K562 (cell line): ENCODE measurements at places on chromosomes 6 and 20. TPM values are rescaled to one million over a fixed set of nuclear protein-coding genes. Genes with fewer than 3 reads are reported as not detected.
A peak's percentile ranks its signal among the peaks of the same experiment; 100 is the strongest.

TNF gene
- 0.36 and 0.40 TPM in 2 replicates for total RNA-seq

DUSP15 gene
- not detected in 2 replicates for total RNA-seq

CYP39A1 gene
- total RNA-seq: not detected in 2 replicates

C6orf62 gene
- 113 and 117 TPM in 2 replicates for total RNA-seq

DNA sequence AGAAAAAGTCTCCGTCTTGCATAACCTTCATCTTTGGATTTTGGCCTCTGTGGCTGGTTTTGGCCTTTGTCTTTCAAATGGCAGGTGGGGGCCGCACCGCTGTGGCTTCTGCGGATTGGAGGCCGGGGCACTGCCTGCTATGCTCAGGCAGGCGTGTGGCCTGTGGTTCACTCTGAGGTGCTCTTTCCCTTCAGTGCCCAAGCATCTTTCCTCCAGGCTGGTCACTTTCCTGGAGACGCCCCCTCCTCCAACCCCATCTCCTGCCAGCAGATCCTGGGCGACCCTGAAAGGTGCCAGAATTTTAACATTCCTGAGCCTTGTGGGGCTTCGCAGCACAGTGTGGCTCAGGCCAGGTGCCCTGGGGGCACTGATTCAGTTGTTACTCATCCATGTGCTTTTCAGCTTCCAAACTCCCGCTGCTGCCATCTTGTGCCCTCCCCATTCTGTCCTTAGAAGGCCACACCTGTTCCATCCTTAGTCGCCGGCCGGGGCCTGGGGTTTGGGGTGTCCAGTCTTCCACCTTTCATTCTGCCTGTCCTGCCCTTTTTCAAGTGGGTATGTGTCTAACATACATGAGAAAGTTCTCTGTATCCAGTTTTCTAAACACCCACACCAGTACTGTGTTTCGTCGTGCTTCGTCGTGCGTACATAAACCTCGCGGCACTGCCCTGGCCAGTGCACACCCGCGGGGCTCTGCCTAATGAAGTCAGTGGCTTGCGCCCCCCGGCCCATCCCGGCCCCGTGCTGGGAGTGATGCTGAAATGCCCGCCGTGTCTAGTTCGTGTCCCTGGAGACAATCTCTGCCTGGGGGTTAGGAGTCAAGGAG lies 12.1 kb downstream of the SS18L1 start:
- H3K4me3 ChIP-seq: no peak overlapping the region
- H3K27ac ChIP-seq: no peak overlapping the region
- H3K27me3 ChIP-seq: no peaks in the 10 kb centered on the region
- H3K4me1 ChIP-seq: peaks cover 4% of the 10 kb centered on the region; the same call in 2 of the 3 replicates

DNA sequence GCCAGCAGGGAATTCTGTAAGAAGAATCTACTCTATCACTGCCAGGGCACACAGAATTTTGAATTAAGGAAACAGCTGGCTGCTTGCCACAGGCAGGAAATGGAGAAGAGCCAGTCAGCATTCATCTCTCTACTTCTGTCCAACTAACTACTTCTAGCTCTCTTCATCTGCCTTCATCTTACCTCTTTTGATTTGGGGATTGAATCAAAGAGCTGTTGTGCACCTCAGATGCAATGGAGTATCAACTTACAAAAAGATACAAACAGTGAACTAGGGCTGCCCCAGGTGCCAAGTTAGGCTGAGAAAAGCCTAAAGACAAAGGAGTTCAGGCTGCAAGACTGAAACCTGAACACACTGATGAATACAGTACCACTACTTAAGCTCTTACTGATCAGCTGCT lies 82.0 kb downstream of the PTPRK start:
- no peak overlapping the region for H3K27ac ChIP-seq
- no peaks in the 10 kb centered on the region for H3K36me3 ChIP-seq
- H3K4me3 ChIP-seq: no peak overlapping the region
- H3K4me1 ChIP-seq: no peaks in the 10 kb centered on the region
- no peak for DNase-seq

DNA sequence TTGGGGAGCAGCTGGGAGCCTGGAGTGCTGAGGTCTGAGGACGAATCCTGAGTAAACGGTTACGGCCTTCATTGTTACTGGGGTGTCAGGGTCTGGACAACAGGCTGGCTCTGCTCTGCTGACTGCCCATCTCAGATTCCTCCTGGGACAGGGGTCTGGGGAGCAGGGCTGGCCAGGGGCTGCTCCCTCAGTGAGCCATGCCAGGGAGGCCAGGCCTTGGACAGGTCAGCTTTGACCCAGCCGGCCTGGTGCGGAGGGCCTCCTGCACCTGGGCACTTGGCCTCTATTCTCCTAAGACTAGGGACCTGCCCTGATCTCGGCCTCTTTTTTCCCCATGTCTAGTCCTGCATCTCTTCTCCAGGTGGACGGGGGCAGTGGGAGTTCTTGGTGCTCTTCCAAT lies 44.9 kb downstream of the MYT1 start:
- DNase-seq: no peak
- peaks cover 58% of the 10 kb centered on the region for H3K27me3 ChIP-seq
- no peaks in the 10 kb centered on the region for H3K36me3 ChIP-seq
- H3K4me3 ChIP-seq: no peak overlapping the region
- peaks cover 22% of the 10 kb centered on the region for H3K4me1 ChIP-seq

DNA sequence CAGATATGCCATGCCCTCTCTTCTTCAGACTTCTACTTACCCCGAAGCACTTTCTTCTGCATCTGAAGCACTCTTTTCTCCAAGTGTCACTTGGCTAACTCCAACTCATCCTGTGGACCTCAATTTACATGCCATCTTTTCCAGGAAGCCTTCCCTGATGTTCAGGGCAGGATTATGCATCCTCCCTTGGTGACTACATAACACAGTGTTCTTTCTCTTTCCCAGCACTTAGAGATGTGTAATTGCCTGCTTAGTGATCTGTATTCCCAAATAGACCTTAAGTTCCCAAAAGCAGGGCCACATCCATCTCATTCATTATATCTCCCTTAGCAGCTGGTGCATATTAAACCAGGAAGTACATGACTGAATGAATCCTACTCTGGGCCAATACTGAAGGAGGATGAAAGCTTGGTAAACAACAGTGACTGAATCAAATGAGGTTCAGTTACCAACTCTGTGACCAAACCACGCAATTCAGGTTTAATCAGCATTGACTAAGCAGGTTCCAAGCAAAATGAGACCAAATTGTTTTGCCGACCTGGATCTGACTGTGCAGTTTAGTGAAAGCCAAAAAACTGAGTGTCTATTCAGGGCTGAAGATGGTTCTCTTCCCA lies 121.4 kb upstream of the TCF21 start:
- no peaks in the 10 kb centered on the region for H3K36me3 ChIP-seq
- H3K27ac ChIP-seq: no peak overlapping the region
- H3K4me3 ChIP-seq: no peak overlapping the region
- H3K4me1 ChIP-seq: no peaks in the 10 kb centered on the region
- no peak for DNase-seq

- no peak overlapping the region for H3K4me3 ChIP-seq
- H3K36me3 ChIP-seq: peaks cover 31% of the 10 kb centered on the region
- no peaks in the 10 kb centered on the region for H3K27me3 ChIP-seq
Observed at GRCh38 chr6:53327017-53327395, 21.7 kb downstream of the ELOVL5 start.

DNA sequence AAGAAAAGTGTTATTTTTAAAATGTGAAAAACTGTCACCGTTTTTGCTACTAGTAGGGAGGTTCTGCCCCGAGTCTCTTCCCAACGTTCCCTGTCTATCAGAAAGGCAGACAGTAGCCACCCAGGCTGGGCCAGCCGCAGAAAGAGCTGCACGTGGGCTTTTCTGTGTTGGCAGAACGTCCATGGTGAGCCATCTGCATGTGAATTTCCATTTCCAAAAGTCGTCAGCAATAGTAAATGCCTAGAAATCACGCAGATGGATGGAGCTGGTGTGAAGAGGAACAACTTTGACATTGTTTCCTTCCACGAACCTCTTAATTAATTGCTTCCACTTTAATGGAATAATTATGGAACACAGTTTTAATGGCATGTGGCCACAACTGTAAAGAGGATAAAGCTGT lies 97.5 kb downstream of the FAM120B start:
- no peak overlapping the region for H3K27ac ChIP-seq
- H3K36me3 ChIP-seq: peaks cover 39% of the 10 kb centered on the region; the same call in 2 of the 3 replicates
- H3K4me3 ChIP-seq: no peak overlapping the region
- DNase-seq: no peak
- H3K4me1 ChIP-seq: no peaks in the 10 kb centered on the region

GRCh38 chr20:61311656-61312387 lies 59.8 kb downstream of the CDH4 start:
- no peaks in the 10 kb centered on the region for H3K36me3 ChIP-seq
- H3K27me3 ChIP-seq: peaks cover 4% of the 10 kb centered on the region; the same call in 2 of the 3 replicates
- no peak overlapping the region for H3K27ac ChIP-seq
- H3K4me1 ChIP-seq: 0 out of 2 replicates have a peak, but pooled peaks cover 3% of the 10 kb centered on the region
- H3K4me3 ChIP-seq: no peak overlapping the region
- DNase-seq: no peak

DNA sequence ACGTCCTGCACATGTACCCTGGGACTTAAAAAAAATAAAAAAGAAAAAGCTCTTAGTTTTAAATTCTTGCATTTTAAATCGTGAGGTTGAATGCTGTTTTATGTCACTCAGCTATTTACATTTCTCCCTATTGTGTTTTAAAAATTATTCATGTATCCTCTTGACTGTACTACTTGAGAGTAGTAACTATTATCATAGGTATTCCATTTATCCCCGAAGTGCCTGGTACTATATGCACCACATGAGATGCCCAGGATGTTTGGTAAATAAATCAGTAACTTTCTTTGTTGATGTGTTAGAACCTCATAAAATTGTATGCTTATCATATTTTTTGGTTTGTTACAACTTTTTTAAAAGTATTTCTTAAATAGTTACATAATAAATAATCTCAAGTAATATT lies 18.4 kb downstream of the MAP3K4 start:
- H3K27me3 ChIP-seq: no peaks in the 10 kb centered on the region
- no peak overlapping the region for H3K27ac ChIP-seq
- H3K4me3 ChIP-seq: no peak overlapping the region
- H3K36me3 ChIP-seq: no peaks in the 10 kb centered on the region
- DNase-seq: no peak
- no peaks in the 10 kb centered on the region for H3K4me1 ChIP-seq

GRCh38 chr6:33000055-33000454 lies 9.3 kb downstream of the HLA-DOA start:
- no peak overlapping the region for H3K4me3 ChIP-seq
- peak; percentile 63 for DNase-seq
- peaks cover 13% of the 10 kb centered on the region for H3K27me3 ChIP-seq
- H3K36me3 ChIP-seq: no peaks in the 10 kb centered on the region
- H3K27ac ChIP-seq: no peak overlapping the region
- H3K4me1 ChIP-seq: no peaks in the 10 kb centered on the region

DNA sequence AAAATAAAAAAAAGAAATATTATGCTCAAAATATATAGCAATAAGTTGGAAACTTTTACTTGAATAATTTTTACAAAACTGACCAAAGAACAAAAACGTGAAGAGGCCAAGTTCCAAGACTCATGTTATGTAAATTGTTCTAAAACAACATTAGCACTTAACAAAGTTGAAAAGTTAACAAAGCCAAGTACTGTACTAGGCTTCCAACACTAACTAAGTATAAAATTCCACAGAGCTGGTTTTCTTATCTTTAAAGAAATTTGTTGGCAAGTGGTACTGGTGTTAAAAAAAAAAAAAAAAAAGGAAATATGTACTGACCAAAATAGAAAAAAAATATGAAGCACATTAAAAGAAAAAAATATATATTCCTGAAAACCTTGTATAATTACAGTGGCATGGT lies 127.8 kb downstream of the SLC16A10 start:
- H3K4me1 ChIP-seq: peaks cover 7% of the 10 kb centered on the region; the same call in 2 of the 3 replicates
- no peaks in the 10 kb centered on the region for H3K36me3 ChIP-seq
- no peak for DNase-seq
- H3K4me3 ChIP-seq: no peak overlapping the region

DNA sequence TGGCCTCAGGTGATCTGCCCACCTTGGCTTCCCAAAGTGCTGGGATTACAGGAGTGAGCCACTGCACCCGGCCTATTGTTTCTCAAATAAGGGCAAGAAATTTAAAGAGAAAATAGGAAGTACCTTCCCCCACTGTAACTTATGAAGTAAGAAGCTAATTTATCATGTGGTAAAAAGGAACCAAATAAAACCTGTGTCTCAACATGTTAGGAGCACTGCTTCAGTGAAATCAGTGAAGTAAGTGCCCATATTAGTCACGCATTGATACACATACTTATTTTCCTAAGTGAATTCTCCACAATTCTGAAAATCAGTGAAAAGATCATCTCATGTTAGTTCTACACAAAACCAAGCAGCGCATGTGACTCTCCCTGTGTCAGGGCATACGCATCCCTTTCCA lies 14.2 kb upstream of the LPA start:
- peaks cover 6% of the 10 kb centered on the region; the same call in 1 of the 2 replicates for H3K27me3 ChIP-seq
- DNase-seq: no peak
- no peaks in the 10 kb centered on the region for H3K36me3 ChIP-seq
- H3K27ac ChIP-seq: no peak overlapping the region
- peaks cover 8% of the 10 kb centered on the region for H3K4me1 ChIP-seq
